ENCODE measurements at places on chromosomes 3 and 15.

DNA sequence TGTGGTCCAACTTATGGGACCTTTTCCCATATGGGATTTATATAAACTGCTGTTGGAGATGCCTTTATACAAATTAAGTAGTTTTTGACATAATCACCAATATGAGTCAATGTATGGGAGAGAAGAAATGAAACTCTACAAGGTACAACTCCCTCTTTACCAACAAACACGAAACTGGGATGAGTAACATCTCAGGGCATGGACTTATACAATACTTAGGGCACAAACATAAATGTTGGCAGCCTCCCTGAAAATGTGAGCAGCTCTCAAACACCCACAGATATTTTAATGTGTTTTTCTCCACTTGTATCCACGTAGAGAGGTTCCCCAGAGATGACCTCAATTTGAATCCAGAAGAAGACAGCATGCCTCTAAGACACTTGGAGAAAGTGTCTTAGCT is 161.6 kb downstream of the MAGI1 start:
- no peak for DNase-seq

DNA sequence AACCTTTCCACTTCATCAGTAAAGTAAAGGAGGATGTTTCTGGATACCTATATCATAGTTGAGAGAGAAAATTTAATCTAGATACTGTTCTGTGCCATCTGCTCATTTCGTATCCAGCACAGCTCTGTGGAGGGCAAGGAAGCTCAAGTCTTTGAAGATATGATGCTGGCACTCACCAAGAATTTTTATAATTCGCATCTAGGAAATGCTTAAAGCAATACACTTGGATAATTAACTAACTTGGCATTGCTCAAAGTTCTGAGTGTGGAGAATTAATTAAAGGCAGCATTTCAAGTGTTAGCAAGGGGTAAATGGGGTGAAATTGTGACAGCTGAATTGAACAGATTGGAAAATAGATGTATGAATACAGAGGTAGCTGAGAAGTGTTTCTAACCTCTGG is 213.2 kb downstream of the KCNMB2 start:
- no peak for DNase-seq

DNA sequence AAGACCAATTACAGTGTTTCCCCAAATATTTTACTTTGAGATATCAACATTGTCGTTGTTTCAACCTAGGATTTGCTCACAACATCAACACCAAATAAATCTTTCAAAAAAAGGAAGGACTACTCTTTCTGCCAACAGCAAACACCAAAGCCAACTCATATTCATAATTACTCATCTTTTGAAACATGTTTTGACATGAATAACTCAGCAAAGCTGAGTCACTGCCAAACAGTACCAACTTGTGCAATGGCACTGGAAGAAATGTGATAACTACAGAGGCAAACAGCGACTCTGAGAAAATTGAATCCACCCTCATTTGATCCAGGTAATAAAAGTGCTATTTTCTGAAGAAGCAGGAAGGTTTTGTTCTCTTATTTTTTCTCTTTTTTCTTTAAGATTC is 67.2 kb downstream of the PEX5L start:
- DNase-seq, result no peak

DNA sequence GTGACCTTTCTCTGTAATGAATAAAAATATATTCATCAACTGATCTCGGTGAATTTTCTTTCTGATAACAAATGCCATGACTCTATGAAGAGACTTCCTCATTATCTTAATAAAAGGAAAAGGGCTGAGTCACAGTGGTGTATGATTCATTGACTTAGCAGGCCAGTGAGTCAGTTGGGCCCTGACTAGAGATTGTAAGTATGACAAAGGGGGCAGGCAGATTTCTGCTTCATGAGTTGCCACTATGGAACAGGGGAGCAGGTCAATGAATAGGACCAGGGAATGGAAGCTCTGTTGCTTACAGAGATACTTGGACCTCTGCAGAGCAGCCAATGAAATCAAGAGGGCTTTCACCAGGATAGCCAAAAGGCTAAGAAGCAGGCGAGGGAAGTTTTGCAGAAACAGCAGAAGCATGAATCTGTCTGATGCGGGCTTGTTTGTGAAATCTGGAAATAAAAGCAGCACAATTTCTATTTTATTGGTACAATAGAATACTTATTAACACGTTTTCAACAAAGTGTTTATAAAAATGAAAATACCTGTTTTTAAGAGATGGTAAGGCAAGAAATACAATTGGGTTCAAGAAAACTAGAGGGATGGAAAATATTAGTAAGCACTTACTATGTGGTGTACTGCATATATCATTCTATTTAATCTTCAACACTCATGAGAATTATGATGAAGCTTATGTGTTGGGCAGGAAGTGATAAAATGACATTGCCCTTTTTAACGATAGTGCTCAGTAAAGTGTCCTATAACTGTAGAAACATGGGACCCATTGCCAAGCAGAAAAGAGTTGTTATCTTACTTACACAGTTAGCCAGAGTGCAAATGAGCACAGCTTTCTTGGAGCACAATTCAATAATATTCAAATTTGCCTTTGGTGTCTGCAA is 169.8 kb upstream of the MYRIP start:
- no peak for DNase-seq

DNA sequence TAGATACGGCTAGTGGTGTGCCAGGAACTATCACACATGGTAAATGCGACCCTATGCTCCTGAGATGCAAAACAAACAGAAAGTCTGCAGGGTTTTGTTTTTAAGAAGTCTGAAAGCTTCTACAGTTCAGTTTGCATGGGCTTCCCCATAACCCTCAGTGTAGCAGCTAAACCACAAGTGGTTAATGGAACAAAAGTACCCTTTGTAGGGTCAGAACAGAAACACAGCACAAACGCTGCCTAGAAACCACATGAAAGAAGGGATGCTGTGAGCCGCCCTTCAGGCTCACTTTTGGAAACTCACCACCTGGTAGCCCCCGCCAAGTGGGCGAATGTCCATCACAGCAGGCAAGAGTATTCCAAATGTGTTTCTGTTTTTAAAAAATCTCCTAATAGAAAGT is 46.2 kb downstream of the CTDSPL start:
- no peak for DNase-seq

GRCh38 chr3:27666708-27667107 is 55.4 kb downstream of the EOMES start:
- DNase-seq, result peak; percentile 94

GRCh38 chr3:66010739-66011655 is 27.7 kb downstream of the MAGI1 start:
- DNase-seq, result no peak

DNA sequence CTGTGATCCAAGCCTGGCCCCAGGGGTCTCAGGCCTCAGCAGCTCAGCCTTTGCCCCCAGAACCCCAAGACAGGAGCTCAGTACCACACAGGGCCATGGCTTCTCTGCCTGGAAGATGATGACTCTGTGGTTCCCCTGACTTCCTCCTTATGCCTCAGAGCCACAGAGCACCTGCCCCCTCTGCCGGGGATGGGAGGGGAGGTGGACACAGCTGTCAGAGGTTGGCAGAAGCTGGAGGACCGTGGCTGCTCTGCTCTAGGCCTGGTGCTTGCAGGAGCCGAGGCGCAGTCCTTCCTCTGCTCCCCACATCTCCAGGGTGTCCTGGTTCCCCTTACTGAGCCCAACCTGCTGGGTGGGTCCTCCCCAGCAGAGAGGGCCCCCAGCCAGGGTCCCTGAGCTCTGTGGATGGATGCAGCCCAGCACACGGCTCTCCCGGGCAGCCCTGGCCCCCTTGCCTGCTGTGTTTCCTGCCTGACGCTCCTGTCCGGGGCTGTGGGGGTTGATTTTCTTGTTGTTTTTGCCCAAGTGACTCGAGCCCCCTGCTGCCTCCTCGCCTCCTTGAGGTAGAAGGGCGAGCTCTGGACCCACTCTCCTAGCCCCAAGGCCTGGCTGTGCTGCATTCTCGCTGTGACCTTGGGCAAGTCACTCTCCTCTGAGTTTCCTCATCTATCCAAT is 36.6 kb downstream of the PSTPIP1 start:
- DNase-seq, result peak; percentile 58

- no peak for DNase-seq
These were observed 161.2 kb downstream of the MINAR1 start for GRCh38 chr15:79593119-79593869.

DNA sequence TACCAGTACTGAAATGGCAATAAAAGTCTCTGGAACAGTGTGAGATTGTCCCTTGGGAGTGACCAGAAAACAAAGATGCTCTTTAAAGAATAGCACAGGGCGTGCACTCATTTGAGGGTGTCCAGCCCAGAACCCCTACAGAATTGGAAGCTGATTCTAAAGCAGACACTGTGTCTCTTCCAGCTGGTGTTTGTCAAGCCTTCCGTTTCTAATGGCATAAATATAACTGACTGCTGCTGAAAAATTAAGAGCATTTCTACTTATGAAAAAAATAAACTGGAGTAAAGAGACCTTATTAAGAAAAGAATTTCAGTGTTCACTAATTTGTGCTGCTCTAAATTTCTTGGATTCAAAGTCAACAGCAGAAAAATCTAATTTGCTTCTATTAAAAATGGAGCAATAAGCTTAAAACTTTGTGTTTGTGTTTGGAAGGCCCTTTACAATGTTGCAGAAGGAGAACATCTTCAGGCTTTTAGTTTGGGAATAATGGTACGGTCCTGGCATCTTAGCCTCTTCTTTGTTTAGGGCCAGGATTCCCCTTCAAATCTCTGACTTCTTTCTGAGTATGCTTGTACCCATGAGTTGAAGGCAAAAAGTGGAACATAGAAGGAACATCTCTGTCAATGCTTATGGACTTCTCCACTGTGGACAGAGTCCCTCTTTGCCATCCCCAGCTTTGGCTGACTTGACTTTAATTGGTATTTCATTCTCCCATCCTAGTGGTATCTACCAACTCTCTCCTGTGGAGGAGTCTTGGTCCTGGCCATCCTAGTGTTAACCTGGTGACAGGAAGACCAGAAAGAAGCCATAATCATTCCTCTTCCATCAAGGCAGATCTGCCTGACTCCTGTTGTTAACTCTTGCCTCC is 65.9 kb downstream of the THSD4 start:
- DNase-seq, result no peak

DNA sequence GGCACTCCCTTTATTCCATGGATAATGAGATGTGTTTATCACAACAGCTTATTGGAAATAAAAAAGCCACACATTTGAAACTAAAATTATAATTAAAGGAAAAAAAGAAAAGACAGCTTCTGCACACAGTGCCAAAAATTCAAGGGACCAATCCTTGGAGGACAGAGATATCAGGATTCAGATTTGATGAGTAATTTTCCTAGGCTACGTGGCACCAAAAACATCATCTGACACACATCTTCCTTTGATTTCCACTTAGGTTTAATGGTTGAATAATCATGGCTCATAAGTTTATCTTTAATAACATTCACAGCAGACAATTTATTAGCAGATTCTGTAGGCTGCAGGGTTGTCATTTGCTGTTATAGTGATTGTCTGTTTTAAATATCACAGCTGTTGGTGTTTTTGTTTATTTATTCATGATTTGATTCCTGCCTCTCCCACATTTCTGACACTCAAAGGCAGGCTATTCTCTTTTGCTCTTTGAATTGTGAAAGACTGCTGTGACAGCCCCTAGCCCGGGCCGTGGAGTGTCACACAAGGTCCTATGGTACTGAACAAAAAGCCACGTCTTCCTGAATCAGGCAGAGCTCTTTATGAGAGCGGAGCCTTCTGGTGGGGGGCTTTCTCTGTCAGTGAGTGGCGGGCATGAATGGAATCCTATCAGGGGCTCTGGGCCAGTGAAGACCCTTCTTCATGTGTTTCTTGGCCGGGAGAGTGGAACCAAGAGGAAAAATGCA is 708.5 kb downstream of the SQOR start:
- no peak for DNase-seq

DNA sequence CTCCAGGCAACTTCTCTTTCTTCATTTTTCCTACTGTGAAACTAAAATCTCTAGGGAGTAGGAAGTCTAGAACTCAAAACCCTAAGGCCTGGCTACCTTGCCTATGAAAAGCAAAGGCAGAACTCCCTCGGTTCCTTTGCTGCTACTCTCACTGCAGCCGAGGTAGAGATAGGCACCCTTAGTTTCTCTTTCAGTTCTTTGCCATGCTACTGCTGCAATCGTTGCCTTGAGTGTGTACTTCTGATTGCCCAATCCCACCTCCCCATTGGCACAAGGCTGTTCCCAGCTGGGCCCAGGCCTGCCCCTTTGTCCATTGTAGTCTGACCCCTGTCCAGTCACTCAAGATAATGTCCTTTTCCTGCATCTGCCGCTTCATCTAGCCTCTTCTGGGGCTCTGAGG is 92.3 kb upstream of the MRPS22 start:
- no peak for DNase-seq

DNA sequence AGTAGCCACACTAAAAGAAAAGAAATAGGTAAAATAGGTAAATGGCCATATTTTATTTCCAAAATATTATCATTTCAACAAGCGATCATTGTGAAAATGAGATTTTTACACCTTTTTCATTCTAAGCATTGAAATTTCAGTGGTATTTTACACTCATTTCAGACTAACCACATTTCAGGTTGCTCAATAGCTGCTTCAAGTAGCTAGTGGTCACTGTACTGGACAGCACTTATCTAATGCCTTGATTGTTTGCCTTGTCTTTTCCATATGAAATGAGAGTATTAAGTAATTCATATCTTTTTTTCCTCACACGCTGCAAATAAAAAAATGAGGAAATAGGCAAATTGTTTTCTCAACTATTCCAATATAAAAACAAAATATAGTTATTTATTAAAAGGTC is 332.8 kb downstream of the NLGN1 start:
- DNase-seq, result no peak

DNA sequence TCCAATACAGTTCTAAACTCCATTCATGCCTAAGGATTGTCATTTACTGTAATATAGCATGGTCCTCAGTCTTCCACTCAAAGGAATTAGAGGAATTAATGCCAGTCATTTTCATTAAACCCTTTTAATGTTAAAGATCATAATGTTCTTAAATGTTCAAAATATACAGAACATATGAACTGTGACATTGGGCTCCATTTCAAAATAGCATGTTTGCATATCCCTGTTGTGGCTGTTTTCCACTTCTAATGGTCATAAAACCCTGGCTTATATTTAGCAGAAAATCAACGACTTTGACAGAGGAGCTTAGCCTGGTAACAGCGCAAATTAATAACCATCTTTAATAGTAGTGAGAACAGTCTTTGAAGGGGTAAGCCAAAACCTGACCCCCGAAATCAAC is 260.7 kb downstream of the UBE2E2 start:
- no peak for DNase-seq

DNA sequence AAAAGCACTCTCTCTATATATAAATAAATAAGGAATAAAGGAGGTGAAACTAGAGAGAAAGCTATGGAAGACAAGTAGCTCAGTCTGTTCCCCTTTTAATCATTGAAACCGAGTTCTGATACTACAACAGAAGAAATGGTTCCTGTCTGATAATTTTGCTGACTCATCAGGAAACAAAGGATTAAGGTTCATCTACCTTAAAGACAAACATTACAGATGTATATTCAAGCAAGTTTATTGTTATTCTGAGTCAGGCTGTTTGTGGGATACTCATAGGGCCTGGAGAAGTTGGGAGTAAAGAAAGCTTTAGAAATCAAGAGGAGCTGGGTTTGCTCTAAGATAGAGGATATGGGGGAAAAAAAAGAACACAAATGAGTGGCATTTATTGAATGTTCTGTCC is 566.0 kb downstream of the ROBO2 start:
- DNase-seq, result no peak

GRCh38 chr3:197807969-197808587 is 17.0 kb downstream of the LRCH3 start:
- no peak for DNase-seq

- no peak for DNase-seq
These were observed 842.4 kb downstream of the TBL1XR1 start for GRCh38 chr3:176354843-176355242.

GRCh38 chr3:142596726-142597088 is 514 bp downstream of the PLS1 start:
- DNase-seq, result no peak
